Iris pigment epithelial cell (primary cell): ENCODE measurements at places on chromosomes 2 and 18.

- DNase-seq = peak; percentile 54
Observed at GRCh38 chr2:46229134-46230063, 67.8 kb upstream of the EPAS1 start.

GRCh38 chr2:236638707-236639106, 69.1 kb downstream of the ACKR3 start:
- no peak for DNase-seq

- no peak for DNase-seq
Observed at GRCh38 chr2:85462322-85462721, 43.8 kb downstream of the SH2D6 start.

GRCh38 chr2:203708846-203709396, 2.5 kb downstream of the CD28 start:
- DNase-seq = no peak

DNA sequence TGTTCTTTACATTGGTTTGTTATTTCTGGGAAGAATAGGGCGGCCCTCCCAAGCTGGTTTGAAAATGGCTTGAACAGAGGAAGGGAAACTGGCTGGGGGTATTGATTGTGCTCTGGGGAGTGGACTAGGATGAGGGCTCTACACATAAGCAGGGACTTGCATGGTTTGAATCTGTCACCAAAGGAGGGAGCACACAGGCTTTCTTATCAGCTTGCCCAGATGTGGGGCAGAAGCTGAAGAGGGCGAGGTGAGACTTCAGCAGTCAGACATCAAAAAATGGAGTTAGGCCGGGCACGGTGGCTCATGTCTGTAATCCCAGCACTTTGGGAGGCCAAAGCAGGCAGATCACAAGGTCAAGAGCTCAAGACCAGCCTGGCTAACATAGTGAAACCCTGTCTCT, 7.2 kb upstream of the RAB12 start:
- no peak for DNase-seq

DNA sequence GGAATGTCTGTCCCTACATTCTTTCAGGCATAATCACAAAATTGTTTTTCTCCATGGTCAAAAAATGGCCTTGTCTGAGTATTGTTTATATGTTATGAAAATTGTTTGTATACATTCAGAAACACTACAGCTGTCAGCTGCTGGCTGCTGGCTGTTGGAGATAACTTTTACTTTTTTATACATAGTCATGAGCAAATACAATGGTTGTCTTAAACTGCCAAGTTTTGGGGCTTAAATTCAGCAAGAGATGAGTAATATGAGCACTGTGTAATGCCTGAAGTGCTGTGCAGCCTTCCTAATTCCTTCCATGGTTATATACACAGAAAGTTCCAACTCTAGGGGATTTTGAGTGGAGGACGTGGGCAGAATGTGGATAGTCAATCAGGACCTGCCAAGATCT, 168.9 kb upstream of the RMP24 start:
- peak; percentile 9 for DNase-seq

GRCh38 chr2:143254110-143254509, 124.9 kb downstream of the ARHGAP15 start:
- DNase-seq = no peak

DNA sequence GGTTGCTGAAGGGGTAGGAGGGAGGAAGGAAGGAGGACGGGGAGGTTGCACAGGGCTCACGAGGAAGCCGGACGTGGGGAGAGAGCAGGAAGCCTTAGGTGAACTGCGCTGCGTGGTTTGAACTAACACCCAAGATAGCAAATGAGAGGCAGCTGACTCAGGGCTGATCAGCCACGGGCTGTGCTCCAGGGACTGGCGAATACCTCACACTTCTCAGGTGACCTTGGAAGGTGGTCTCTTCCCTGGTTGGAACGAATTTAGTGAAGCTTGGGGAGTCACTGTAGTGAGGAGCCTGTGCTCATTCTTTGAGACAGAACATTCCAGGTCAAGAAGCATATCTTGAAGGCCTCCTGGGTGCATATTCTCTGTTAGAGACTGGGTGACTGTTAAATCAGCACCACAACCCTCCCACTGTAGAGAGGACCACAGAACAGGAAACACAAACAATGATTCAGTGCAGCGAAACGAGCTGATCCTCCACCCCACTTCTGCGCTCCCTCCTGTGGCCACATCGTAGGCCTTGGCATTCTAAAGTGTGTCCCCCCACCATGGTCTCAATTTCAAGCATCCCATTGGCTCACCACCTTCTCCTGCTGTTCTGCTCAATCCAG, 33.8 kb downstream of the TOGARAM2 start:
- peak; percentile 84 for DNase-seq

- DNase-seq = no peak
Observed at GRCh38 chr2:149167001-149167780, 128.7 kb downstream of the LYPD6B start.

DNA sequence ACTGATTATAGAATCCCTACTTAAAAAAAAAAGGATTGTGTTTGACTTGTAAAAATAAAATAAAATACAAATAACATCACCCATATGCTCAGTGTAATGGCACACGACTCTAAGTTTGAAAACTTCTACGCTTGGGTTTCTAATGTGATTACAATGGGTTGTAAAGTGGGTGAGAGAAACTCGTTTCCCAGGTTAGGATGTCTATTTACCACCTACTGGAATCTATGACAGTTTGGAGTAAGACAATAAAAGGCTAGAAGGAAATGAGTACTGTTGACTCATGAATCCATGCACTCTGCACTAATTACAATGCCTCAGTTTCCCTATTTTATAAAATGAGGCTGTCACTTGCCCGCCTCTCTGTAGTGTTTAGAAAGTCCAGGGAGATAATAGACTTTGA, 204.2 kb upstream of the FBXO11 start:
- DNase-seq = no peak

GRCh38 chr2:40341198-40341597, 110.7 kb downstream of the SLC8A1 start:
- DNase-seq = peak; percentile 40

DNA sequence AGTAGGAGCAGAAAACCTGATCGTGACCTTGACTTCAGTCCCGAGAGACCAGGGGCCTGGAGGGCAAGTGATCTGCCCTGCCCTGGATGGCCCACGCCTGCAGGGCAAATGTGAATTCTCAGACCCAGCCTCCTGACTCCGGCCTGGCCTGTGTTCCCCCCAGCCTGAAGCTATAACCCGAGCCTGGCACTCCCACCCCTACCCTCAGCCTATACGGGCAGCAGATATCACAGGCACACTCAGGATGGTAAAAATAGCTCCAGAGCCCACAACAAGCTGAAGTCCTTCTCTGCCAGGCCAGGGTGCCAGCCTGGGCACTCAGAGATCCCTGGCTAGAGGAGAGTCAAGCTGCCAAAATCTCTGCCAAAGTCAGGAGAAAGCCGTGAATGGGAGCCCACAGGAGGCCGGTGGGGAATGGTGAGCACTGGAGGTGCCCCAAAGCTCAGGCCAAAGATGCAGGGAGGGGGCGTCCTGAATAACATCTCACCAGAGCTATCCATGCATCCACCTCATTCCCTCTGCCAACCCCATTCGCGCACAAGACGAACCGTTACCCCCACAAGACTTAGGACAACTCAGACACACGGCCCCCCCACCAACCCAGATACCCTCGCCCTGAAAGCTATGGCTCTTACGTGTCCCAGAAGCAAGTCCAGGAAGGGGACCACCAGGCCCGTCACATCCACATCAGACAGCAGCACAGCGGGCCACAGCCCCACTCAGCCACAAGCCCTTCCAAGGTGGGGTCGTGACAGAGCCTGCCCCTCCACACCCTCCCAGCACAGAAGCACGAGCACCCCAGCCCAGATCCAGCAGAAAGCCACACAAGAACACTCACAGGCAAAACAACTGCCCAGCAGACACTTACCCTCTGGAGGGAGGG, 144.9 kb downstream of the TNS1 start:
- DNase-seq = no peak

DNA sequence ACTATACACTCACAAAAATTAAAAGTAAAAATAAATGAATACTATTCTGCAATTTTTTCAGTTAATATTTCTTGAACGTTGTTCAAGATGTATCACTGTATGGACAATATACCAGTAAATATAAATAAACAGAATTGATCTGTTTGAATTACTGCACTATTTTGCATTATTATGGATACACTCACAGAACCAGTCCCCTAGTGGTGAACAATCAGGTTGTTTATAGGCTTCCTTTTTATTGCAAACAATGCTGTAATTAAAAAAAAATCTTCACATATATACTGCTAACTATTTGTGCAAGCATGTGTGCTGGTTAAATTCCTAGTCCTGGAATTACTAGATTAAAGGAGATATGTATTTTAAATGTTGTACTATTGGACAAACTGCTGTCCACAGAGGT, 306.0 kb downstream of the FBXO15 start:
- DNase-seq = no peak

DNA sequence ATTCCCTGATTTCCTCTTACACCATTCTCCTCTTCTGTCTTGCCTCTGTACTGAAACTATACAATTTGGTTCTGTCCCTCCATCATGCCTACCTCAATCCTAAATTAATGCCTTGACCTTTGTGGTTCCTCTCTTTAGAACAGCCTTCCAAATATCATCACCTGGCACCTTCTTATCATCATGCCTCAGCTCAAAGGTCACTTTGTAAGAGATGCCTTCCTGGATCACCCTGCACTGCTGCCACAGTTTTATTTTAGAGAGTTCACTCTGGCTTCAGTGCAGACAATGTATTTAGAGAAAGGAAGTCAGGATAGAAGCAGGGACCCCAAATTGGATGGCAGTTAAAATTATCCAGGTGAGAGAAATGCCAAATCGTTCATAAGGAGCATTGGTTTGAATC, 64.5 kb downstream of the LRRTM4 start:
- DNase-seq = no peak

DNA sequence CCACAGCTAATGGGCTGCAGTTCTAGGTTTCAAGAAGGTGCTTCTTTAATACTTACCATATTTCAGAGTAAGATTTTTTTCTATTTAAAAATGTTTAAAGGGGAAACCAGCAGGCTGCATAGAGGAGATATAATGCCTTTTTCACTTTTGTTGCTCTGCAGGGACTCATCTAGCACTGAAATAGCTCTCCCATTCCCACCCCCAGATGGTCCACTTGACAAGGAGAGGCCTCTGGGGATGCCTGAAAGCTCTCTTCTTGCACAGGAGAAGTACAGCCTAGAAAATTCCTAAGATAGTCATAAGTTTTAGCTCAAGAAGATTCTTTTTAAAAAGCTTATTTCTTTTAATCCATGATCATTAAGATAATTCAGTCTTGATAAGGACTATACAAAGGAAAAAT, 126.4 kb downstream of the CDH2 start:
- no peak for DNase-seq

DNA sequence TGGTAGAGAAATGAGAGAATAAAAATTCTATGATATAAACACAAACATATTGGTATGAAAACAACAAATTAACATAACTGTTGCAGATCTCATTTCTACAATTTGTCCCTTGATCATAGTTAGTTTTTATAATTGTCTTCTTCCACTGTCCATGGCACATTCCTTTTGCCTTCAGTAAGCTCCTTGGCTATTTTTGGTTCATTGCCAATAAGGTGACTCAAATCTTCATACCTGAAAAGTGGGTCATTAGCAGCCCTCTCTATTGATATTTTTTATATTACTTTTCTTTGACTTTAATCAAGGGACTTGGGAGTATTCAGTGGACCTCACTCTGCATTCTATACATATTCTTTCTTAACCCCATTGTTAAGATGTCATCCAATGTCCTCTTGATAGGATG, 552.9 kb downstream of the TDRD15 start:
- DNase-seq = peak; percentile 34

DNA sequence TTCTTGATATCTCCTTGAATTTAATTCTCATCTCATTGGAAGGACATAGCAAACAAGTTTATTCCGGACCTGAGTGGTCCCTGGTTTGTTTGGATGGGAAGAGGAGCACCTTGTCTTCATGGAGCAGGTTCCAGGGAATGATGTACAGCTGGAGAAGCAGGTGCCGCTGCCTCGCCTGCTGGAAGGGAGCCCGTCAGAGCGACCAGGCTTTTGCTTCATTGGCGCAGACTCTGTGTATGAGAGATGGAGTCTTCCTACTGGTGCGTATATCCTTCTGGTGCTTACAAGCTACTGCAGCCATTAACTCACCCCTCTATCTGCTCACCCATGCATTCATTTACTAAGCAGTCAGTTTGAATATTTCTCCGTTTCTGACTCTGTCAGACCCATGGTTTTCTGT, 11.6 kb upstream of the ALLC start:
- DNase-seq = no peak

GRCh38 chr2:217887841-217888701, 114.7 kb downstream of the TNS1 start:
- DNase-seq = peak; percentile 15

GRCh38 chr18:68772268-68772667, 25.6 kb upstream of the CCDC102B start:
- DNase-seq = no peak
